ENCODE measurements at places on chromosomes 2 and 18.

DNA sequence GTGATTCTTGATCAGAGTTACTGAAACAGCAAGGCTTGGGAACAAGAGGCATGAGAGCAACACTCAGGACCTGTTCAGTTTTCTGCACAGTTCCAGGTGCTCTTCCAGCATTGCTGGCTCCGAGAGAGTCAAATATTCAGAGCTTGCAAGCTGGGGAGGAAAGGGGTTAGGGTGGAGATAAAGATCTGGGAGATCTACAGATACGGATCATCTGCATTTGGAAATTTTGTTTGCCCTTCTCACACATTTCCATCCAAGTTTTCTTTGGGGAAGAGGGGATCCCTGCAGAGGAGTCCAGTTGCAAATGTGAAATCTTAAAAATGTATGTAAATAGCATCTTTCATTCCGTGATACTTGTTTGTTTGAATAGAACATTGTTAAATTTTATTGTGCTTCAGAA lies 108.2 kb downstream of the NEDD4L start:
- no peak for DNase-seq

- no peak for DNase-seq
These were observed 165.4 kb upstream of the SPOPL start for GRCh38 chr2:138336146-138336545.

DNA sequence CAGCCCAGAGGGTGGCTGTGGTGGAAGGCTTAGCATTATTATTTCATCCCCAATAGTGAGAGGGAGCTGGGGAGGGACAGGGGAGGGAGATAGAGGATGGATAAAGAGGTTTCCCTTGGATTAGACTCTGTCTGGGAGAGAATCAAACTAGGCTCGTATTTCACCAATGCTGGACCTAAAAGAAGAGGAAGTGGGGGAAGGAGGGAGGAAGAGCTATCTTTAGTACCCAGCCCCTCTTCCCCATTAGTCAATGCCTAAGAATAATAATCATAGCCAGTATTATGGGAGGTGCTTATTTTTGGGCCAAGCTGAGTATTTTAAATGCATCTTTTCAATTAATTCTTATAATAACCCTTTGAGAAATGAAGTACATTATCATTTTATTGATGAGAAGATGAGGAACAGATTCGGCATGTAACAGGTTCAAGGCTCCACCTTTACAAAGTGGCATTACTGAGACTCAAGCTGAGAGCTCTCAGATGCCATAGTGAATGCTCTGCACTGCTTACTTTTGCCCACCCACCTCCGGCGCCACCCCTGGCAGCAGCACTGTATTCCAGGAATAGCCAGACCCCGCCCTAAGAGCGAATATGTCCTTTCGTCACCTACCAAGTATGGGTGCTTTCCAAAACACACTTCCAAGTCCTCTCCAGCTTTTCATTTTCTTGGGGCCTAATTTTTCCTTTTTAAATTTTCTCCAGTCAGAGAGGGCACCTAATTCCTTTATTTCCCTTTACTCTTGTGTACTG lies 21.0 kb downstream of the PAX8 start:
- no peak for DNase-seq

- no peak for DNase-seq
These were observed 26.8 kb upstream of the SLC9A2 start for GRCh38 chr2:102592601-102593000.

GRCh38 chr2:164015328-164016123 lies 279.7 kb upstream of the FIGN start:
- no peak for DNase-seq

DNA sequence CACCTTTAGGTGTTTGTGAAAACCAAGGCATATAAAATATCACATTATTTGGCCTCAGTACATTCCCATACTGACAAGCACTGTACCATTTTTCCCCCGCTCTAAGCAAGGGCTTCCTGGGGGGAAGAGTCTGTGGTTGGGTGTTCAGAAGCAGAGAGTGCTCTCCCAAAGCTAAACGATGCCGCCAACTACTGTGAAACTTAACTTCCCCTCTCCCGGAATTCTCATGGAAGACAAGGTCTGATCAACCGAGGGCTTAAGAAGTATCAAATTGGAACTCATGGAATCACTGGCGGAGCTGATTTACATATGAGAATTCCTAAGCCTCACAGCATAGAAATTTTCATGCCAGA lies 433 bp upstream of the MFF start:
- no peak for DNase-seq

GRCh38 chr2:2054363-2054882 lies 276.7 kb downstream of the MYT1L start:
- no peak for DNase-seq

DNA sequence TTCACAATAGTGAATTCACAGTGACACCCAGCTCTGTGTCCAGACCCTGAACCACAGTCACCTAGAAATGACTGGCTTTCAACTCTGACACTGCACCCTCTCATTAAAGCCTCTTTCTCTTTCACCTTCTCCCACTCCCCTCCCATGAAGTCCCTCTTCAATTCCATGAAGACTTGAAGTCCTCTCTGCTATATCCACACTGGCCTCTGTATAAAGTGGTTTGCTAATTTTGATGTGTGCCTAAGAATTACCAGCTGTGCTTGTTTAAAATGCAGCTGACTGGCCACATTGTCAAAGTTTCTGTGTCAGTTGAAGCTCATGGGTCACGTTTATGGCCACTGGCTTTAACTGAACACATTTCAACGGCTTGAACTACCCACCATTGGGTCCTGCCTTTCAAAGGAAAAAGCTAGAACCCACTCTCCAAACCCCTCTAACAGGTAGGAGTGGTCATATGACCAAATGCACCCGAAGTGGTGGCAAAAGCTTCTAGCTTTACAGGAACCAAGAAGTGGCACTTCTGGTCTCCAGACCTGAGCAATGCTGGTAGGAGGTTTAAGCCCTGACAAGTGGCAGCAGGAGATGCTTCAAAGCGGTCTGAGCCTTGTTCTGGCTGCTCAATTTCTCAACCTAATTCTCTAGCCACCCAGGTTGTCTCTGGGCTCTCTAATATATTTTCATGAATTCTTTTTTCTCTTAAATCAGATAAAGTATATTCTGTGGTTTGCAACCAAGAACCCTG lies 34.2 kb downstream of the B4GALT6 start:
- no peak for DNase-seq

GRCh38 chr2:204776781-204777559 lies 231.7 kb downstream of the PARD3B start:
- DNase-seq: no peak

GRCh38 chr2:124888431-124888830 lies 863.3 kb downstream of the CNTNAP5 start:
- DNase-seq: no peak

- no peak for DNase-seq
These were observed 304.3 kb upstream of the CNTNAP5 start for GRCh38 chr2:123720760-123721159.

DNA sequence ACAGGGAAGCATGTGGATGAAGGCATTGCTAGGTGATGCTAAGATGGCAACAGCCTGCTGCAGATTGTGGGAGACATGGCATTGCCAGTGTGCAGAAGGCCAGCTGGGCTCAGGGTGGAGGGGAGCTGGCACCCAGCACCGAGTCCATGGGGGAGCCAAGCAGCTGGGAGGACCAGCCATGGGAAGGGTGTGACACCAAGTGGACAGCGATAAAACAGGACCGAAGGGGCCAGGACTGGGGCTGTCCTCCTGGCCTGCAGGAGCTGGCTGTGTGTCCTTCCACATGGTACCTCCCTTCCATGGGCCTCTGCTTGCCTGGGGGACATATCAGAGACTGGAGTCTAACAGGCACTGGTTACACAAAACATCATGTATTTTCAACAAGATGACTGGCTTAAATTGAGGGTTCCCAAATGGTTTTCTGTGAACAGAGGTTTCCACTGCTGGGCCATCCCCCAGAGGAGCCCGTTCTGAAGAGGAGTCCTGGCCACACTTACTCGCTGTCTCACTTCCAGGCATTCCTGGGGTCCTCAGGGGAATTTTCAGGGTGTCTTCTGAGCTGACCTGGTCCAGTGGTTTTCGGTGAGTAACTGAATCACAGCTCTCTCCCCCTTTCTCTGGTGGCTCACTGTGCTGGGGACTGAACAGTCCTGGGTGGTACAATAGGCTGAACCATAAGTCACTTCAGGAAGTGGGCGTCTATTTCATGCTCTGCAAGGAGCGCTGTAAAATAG lies 60.4 kb upstream of the TNP1 start:
- DNase-seq: no peak

GRCh38 chr2:235594041-235594440 lies 100.2 kb downstream of the AGAP1 start:
- peak; percentile 18 for DNase-seq

- no peak for DNase-seq
These were observed 54.4 kb downstream of the SCN3A start for GRCh38 chr2:165149439-165149838.

All from CD4-positive, alpha-beta memory T cell (primary cell).